ENCODE measurements at places on chromosomes 13 and 19.

DNA sequence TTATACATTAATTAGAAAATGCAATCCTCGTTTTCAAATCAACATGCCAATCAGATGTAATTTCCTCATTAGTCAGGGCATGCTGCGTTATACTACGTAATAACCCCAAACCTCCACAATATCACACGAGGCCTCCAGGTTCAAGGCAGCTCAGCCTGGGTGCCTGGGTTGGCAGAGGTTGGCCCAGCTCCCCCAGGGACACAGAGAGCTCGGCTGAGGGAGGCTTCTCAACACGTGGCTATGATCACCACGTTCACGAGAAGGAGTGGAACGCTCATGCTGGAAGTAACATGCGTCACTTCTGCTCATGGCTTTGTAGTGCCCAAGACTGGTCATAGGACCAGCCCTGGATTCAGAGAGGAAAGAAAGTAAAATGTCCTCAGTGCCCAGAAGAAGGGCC is 144.9 kb upstream of the SOX1 start:
- DNase-seq, result no peak

DNA sequence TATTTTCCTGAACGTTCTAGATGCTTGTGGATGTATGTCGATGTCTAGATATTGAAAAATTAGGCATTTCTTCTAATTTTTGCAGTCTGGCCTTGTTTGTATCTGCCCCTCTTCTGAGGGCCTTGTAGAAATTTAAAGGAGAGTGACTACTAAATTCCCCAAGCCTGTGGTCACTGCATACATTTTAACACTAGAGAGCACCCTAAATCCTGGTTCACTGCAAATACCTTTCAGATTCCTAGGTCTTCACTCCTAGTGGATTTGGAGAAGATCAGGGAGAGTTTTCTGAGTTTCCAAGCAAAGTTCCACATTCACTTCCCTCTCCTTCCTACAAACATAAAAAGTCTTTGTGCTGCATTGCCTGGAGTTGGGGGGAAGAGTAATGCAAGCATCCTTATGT is 1272.5 kb downstream of the OLFM4 start:
- DNase-seq, result no peak

GRCh38 chr19:7674010-7675005 is 2.6 kb upstream of the MCEMP1 start:
- no peak for DNase-seq

- no peak for DNase-seq
These were observed 56.6 kb downstream of the SPRY2 start for GRCh38 chr13:80284290-80284689.

- no peak for DNase-seq
These were observed 14.3 kb upstream of the ZNF667 start for GRCh38 chr19:56491399-56491798.

GRCh38 chr13:44211704-44212346 is 161.8 kb upstream of the SERP2 start:
- DNase-seq, result peak; percentile 57

- DNase-seq, result no peak
These were observed 176.6 kb downstream of the KLF5 start for GRCh38 chr13:73235385-73235784.

DNA sequence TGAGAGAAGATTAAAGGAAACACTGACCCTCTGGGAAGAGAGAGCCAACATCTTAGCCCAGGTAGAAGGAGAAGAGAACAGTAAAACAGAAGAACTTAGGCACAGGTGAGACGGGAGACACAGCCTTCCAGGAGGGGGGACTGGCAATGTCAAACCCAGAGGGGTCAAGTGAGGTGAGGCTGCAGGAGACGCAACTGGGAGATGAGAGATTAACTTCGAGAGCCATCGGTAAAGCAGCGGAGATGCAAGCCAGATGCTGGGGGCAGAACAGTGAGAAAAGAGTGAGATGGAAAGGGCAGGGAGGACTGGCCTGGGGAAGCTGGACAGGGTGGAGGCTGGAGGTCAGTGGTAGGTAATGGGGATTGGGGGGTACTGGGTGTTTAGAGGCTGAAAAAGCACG is 5.2 kb downstream of the INSR start:
- no peak for DNase-seq

GRCh38 chr13:111623208-111623607 is 302.8 kb downstream of the TEX29 start:
- no peak for DNase-seq

GRCh38 chr19:40685016-40685526 is 5.4 kb downstream of the NUMBL start:
- no peak for DNase-seq

DNA sequence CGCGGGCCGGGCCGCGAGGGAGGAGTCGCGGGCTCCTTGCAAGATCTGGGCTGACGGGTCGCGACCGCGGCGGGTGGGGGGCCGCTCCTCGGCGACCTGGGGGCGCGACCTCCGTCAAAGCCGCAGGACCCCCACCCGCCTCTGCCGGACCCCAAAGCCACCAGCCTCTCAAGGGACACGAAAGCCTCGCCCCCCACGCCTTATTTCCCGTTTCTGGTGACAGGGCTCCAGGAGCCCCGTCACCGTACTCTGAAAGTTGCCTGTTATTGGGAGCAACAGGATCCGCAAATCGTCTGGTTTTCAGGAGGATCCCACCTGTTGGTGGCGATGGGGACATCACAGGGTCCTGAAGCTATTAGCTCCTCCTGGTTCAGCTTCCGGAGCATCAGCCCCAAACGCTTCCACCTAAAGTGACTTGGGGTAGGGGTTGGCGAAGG is 530 bp downstream of the MAU2 start:
- DNase-seq, result no peak

GRCh38 chr13:51091839-51092238 is 19.2 kb downstream of the C13orf42 start:
- DNase-seq, result no peak

DNA sequence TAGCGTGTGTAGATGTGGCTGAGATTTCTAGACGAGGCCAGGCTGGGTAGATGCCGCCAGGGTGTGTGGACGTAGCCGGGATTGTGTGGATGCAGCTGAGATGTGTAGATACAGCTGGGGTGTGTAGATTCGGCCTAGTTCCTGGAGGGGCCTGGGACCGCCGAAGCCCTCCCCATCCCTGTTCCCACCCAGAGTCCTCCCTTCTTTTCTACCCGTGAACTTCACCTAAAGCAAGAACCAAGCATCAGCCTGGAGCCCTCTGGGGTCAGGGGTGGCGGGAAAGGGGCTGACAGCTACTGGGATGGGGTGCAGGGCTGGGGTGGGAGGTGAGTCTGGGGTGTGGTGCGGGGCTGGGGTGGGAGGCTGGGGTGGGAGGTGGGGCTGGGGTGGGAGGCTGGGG is 768 bp downstream of the TMPRSS9 start:
- no peak for DNase-seq

DNA sequence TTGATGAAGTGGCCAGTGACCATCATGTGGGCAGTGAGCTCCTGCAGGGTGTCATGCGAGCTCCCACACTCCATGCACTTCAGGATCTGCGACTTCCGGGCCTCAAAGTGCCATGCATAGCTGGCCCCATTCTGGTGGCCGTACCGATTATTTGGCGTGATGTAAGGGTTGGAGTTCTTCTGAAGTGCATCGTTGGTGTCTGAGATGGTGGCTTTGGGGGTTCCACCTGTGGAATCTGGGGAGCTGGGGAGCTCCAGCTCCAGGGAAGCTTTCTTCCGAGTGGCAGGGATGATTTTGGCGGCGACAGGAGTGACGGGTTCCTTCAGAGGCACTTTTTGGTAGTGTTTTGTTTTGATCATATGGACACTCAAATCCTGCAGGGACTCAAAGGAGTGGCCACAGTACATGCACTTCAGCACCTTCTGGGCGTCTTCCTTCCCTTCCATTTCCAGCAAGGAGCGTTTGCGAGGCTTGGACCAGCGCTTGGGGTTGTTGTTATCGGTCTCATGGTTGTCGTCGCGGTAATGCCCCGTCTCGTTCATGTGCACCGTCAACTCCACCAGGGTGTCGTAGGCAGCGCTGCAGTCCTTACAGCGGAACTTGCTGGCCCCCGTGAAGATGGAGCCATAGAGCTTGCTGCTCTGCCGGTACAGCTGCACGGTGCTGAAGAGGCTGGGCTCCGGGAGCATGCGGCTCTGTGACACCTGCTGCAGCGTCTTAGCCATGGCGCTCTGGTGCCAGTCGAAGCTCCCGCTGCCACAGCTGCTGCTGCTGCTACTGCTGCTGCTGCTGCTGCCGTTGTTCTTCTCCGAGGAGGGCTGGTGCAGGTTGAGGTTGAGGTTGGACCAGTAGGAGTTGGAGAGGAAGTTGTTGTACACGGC is 70.4 kb downstream of the TSHZ3 start:
- DNase-seq, result no peak

- no peak for DNase-seq
These were observed 34.9 kb downstream of the DOCK9 start for GRCh38 chr13:98942997-98943396.

- DNase-seq, result no peak
These were observed 512.8 kb downstream of the UQCRFS1 start for GRCh38 chr19:28700176-28700575.

DNA sequence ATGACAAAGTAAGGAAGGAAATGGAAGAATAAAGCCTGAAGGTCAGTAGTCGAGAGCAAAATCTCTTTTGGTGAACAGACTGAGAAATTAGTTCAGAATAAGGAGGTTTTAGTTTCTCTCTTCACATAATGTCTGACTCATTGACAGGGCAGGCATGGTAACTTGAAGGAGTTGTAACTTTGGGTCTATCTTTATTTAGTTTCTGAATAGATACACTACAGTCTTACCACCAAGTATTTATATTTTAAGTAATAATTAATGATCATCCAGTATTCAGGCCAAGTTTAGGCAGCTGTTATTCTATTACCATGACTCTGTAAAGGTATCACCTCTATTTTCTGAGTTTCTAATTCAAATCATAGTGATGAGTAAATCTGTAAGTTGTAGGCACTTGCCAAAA is 219.9 kb downstream of the SPRY2 start:
- no peak for DNase-seq

DNA sequence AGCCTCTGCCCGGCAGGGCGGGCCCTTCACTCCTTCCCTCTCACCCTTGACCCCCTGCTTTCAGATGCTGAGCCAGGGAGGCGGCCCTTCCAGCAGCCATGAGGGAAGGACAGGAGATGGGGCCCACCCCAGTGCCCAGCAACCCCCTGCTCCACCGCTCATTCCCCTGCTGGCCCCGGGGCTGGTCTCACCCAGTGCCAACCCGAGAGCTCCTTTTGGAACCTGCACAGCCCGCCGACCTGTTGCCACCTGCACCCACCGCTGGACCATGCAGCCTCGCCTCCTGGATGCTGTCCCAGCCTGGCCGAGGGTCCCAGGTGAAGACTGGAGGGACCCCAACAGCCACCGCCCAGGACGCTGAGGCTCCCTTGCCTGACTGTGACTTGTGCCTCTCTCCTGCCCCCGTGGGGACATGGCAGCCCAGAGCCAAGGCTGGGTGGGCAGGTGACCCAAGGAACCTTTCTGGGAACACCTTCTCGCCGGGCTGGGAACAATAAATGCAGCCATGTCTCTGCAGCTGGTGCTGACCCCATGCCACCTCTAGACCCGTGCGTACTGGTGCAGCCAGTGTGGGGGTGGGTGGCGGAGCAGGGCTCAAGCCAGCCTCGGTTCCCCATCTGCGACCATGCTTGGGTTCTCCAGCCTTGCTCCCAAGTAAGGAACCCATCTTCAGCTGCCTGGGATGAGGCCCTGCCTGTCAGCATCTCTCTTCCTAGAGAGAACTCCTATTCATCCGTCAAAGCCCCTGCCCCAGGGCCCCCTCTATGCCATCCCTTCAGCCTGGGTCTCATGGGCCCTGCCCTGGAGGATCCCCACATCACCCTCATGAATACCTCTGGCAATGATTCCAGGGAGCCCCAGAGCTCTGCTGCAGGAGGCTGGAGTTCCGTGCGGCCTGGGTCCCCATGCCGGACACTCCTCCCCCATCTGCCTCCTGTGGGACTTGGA is 3.7 kb downstream of the FAM174C start:
- DNase-seq, result no peak

- DNase-seq, result no peak
These were observed 76.6 kb upstream of the SIAH3 start for GRCh38 chr13:45928176-45928575.

GRCh38 chr13:26022538-26023292 is 29.1 kb downstream of the SHISA2 start:
- DNase-seq, result peak; percentile 70

DNA sequence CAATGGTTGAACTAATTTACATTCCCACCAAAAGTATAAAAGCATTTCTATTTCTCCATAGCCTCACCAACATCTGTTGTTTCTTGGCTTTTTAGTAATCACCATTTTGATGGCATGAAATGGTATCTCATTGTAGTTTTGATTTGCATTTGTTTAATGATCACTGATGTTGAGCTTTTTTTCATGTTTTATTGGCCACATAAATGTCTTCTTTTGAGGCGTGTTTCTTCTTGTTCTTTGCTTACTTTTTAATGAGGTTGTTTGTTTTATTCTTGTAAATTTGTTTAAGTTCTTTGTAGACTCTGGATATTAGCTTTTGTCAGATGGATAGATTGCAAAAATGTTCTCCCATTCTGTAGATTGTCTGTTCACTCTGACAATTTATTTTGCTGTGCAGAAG is 28.2 kb downstream of the ZNF714 start:
- no peak for DNase-seq

DNA sequence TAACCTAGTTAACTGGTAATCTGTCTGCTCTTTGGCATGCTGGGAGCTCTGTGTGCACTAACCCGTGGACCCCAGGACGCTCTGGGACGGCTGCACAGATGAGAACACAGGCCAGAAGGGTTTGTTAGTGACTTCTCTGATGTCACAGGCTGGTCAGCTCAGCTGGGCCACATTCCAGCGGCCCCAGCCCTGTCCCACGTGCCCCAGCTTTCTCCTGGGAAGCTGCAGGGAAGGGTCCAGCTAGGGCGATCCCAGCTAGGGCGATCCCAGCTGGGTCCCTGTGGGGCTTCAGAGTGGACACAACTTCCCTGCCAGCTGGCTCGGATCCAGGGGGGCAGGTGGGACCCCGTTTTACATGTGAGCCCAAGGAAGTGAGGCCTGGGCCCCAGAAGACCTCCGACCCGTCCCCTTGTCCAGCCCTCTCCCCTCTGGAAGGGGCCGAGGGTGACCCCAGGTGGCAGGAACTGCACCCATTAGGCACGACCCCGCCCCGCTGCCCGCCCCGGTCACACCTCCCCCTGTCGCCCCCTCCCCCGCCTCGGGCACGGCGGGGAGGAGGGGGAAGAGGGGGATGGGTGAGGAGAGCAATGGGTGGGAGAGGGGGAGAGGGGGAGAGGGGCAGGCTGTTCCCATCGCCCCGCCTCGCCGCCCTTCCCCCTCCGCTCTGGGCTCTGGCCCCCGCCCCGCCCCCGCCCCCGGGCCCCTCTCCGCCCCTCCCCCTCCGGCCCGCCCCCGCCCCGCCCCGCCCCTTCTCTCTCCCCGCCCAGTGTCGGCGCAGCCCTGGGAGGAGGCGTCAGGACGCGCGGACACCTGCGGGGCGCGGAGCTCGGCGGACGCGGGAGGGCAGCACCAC is 75.2 kb upstream of the MCF2L start:
- peak; percentile 85 for DNase-seq
